ENCODE measurements at places on chromosomes 5 and 9.
A peak's percentile ranks its signal among the peaks of the same experiment; 100 is the strongest.

- no peak for DNase-seq
Observed at GRCh38 chr5:99285606-99286005, 356.8 kb upstream of the CHD1 start.

DNA sequence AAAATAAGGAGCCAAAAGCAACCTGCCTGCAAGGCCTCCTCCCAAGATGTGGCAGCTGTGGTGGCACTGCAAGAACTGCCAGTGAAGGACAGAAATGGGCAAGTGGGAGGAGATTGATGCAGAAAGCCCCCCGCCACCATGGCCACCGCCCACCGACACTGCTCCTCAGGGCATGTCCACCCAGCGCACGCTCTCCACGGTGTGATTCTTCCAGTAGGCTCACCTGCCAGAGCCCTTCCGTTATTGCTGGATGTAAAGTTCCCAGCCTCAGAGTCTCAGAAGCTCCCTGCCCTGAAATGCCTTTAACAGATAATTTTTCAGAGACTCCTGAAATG is 155.2 kb upstream of the PHYKPL start:
- DNase-seq = no peak

DNA sequence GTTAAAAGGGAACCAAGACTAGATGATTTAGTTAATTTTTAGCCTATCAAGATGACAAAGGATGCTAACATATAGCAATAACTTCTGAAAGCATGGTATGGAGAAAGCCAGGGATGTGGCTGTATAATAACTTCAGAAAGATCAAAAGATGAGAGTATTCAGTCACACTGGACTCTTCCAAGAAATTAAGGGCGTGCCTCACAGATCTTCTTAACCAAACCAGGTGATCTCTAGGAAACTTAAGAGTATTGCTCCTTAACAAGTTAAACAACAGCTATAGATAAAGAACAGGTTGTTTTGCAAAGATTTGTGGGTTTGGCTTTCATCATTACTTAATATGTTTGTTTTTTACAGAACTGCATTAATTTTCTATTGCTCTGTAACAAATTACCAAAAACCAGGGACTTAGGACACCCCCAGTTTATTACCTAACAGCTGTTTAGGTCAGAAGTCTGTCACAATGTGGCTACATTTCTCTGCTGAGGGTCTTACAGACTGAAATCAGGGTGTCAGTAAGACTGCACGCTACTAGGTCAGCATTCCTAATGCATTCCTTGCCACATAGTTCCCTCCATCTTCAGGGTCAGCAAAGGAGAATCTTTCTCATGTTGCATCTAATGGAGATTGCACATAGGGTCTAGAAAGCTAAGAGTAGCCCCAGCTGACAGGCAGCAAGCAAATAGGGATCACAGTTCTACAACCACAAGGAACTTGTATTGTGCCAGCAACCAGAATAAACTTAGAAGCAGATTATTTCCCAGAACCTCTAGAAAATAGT is 113.8 kb downstream of the WDR70 start:
- DNase-seq = no peak

GRCh38 chr5:123743990-123744583 is 232.1 kb downstream of the CSNK1G3 start:
- no peak for DNase-seq

DNA sequence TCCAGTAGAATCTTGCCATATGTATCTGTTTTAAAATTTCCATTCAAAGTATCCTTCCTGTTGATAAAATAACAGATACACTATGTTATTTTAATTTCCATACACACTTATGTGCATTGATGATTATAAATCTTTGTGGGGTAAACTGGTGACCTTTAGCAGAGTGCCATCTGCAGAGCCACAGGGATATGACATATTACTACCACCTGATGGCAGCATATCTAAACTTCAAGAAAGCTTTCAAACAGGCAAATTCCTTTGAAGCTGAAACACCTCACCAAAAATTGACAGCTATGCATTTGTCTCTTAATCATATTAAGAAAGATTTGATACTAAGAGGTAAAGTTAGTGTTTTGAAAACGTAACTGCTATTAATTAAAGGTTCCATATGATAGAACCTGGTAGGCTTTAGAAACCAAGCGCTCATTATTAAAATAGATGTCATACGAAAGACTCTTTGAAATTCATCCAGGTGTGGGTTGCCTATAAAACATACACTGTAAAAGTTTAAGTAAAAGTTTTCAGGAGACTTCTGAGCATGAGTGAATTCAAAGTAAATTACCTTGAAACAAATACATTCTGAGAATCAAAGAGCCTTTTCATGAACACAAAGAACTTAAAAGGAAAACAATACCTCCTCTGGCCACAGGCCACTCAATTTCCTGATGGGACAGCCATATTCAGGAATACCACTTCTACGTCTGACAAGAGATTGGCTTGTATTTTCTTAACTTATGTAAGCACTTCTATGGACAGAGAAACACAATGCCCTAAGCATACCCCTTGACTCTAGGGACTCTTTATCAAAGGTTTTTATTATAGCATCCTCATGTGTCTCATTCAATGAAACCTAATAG is 93.3 kb downstream of the KIAA0825 start:
- DNase-seq = peak; percentile 23

DNA sequence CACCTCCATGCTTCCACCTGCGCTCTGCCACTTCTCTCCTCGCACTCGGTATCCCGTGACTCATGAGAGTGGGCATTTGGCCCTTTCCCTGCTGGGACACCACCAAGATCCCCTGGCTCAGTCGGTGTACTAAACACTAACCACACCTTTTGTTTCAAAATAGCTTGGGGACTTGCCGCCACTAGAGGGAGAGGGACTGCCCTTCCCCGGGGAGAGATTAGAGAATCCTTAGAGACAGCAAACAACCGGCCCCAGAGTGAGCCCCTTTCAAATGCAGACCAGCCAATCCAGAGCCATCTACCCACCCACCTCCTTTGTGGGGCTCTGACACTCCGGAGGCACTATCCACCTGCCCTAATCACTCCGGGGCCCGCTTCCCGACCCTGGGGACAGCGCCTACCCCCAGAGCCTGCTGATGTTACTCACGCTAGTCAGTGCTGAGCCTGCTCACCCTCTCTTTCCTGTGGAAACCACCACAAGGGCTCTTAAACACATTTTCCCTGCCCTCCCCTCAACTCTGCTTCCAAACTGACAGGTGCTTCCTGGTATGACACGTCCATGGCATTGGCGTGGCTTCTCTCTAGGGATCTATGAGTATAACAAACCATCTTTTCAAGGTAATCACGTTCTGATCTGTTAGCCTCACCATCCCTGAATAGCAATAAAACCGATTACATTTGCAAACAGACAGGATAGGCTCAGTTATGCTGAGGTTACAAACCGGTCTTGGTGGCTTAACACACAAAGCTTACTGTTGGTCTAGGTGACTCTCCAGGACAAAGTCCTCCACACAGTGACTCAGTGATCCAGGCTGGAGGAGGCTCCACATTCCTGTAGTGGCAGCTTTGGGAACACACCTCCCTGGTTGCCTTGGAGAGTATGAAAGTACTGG is 180.1 kb upstream of the MVB12B start:
- DNase-seq = no peak

DNA sequence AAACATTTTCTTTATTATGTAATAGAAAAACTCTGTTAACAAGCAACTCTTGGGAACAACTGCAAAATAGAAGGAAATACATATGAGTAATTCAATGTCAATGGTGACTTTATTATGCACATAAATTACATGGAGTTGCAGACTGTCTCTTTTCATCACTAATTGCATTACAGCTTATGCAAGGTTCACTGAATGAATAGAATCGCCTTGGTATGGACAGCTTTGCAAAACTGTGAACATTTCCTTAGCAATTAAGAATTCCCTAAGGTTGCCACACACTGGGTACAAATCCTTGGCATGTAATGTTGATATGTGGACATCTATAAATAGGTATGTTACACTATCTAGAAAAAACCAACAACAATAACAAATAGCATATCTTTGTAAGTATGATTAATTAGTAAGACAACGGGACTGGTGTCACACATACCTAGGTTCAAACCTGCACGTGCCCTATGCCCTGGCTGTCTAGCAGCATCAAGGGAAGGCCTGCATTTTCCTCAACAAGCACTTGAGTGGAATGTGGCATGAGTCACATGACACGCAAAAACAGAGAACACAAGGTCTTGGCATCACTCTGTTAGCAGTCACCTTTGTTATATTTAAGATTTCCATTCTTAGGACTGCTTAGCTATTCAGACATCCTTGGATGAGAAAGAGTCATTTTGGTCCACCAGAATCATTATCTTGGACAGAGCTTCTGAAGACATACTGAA is 263.9 kb downstream of the CTNND2 start:
- no peak for DNase-seq

- no peak for DNase-seq
Observed at GRCh38 chr9:111803924-111804323, 9.2 kb upstream of the SHOC1 start.

GRCh38 chr9:116494815-116495634 is 192.1 kb upstream of the TRIM32 start:
- DNase-seq = no peak
